ENCODE measurements at places on chromosomes 2 and 18. TPM values are rescaled to one million over a fixed set of nuclear protein-coding genes. Genes with fewer than 3 reads are reported as not detected.

DNA sequence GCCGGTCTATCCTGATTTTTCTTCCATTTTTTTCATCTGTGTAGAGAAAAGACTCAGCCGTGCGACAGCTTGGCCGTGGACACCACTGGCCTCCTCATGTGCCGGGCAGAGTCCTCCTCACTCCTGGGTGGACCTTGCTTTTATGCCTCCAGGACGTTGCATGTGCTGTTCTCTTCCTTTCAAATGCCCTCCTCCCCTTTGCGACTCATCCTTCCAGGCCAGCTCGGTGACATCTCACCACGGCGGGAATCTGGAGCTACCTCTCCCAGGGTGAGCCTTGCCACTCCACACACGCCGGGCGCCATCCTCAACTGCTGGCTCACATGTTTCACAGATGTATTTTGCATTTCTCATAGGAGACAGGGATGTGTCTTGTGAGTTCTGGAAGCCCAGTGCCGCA, 198.5 kb upstream of the HDAC4 start:
- no peaks in the 10 kb centered on the region for H3K27me3 ChIP-seq
- no peak overlapping the region for H3K27ac ChIP-seq
- no peaks in the 10 kb centered on the region for H3K4me1 ChIP-seq
- no peaks in the 10 kb centered on the region for H3K36me3 ChIP-seq

DNA sequence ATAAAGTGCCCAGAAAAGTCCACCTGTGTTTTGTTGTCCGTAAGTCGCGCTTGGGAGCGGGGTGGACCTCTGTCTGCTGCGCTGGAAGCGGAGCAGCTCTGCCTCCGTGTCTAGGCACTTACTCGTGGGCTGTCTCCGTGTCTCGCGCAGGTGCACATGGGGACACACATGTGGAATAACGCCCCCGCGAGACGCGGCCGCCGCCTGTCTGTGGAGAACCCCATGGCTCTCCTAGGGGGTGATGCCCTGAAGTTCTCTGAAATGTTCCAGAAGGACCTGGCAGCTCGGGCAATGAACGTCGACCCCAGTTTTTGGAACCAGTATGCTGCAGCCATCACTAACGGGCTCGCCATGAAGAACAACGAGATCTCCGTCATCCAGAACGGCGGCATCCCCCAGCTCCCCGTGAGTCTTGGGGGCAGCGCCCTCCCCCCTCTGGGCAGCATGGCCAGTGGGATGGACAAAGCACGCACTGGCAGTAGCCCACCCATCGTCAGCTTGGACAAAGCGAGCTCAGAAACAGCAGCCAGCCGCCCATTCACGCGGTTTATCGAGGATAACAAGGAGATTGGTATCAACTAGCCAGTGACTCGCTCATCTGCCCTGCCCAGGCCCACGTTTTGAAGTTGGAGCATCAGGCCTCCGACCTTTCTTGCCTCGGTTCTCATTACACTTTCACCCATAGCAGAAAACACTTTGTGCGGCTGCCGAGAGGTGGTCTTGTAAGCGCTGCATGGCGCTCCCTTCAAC, 17.3 kb downstream of the SALL3 start:
- DNase-seq = no peak
- H3K27ac ChIP-seq = no peak overlapping the region
- no peaks in the 10 kb centered on the region for H3K27me3 ChIP-seq
- H3K36me3 ChIP-seq = no peaks in the 10 kb centered on the region
- H3K4me1 ChIP-seq = peaks cover 11% of the 10 kb centered on the region

DNA sequence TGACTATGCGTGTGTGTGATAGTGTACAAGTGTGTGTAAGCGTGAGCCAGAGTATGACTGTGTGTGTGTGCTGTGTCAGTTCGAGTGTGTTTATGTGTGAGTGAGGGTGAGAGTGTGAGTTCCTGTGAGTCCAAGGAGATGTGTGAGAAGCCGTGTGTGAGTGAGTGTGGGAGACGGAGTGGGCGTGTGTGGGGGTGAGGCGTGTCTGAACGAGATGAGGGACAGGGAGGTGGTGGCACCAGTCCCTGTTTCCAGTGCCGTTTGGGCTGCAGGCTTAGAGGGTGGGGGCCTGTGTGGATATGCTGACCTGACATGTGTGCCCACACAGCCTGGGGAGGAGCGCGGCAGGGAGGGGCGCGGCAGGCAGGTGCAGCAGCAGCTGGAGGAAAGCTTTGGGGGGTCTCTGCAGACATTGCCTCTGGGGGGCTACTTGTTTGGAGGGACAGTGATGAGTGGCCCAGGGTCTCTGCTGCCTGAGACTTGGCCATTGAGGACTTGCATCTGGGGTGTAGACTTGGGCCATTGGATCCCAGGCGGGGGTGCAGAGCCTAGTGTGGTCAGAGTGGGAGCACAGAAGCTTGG, 41.6 kb downstream of the GLI2 start:
- no peak for DNase-seq
- no peak overlapping the region for H3K4me3 ChIP-seq
- H3K27me3 ChIP-seq = no peaks in the 10 kb centered on the region

DNA sequence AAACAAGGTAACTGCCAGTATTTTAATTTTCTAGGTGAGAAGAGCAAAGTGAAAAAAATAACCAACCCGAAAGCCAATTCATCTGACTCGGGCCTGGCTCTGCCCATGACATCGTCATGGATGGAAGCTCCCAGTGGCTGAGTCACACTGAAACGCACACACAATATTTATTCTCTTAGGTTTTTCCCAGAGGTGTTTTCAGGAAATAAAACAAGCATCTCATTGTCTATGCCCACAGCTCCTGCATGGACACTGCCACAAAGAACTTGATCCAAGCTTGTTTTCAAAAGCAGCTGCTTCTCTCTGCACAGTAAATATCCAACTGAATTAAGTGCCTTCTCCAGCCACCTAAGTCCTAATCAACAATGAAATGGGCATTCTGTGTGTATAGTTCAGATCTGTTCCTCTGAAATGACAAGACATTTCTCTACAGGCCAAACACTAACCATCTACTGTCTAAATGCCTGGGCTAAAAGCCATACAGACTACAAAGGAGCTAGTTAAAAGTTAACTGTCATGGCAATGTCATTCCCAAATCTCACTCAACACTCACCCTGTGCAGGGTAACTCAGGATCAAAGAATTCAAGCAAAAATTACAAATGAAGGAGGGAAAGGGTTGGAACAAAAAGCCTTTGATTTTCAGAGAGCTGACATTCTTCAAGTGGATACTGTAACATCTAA, 62.9 kb downstream of the RPL31 start:
- peak overlapping the region; percentile 45 for H3K27ac ChIP-seq
- no peaks in the 10 kb centered on the region for H3K27me3 ChIP-seq
- no peak overlapping the region for H3K4me3 ChIP-seq
- peak; percentile 57 for DNase-seq

- no peak overlapping the region for H3K27ac ChIP-seq
- DNase-seq = no peak
- no peaks in the 10 kb centered on the region for H3K27me3 ChIP-seq
Observed at GRCh38 chr2:236008006-236008405, 160.2 kb downstream of the GBX2 start.

DNA sequence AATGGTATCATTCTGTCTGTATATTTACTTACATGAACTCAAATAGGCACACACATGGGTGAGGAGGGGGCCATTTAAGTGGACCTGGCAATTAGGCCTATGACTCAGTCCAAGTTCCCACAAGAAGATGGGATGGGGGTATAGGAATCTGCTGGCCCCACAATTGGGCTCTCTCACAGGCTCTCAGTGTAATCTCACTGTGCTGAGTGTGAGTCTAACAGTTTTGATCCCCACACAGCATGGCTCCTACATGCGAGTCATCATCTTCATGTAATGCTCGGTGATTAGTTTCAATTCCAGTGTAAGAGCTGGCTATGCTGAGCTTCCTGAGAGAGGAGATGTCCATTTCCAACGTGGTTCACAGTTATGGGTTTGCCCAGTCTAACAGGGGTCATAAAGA, 114.0 kb downstream of the GATA6 start:
- H3K36me3 ChIP-seq = no peaks in the 10 kb centered on the region
- no peak for DNase-seq
- no peak overlapping the region for H3K27ac ChIP-seq
- no peaks in the 10 kb centered on the region for H3K27me3 ChIP-seq

DNA sequence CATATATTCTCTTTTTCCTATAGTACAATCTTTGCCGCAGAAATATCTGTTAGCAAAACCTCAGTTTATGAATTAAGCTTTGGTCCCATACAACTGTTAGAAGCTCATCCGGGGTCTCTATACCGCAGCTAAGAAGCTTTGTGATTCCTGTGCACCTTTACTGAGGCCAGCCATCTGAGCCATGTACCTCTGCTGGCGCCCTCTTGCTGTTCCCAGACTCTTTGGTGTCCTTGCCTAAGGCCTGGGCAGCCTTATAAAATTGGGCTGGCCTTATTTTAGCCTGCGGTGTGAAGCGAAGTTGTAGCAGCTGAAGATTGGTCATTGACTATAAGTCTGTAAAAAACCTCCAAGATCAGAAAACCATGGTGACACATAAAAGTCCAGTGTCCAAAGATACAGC, 1135.1 kb upstream of the CHAC2 start:
- no peaks in the 10 kb centered on the region for H3K4me1 ChIP-seq
- no peak overlapping the region for H3K4me3 ChIP-seq
- DNase-seq = no peak
- no peaks in the 10 kb centered on the region for H3K27me3 ChIP-seq
- no peak overlapping the region for H3K27ac ChIP-seq

GRCh38 chr18:3852321-3852720, 402.3 kb downstream of the TGIF1 start:
- no peaks in the 10 kb centered on the region for H3K36me3 ChIP-seq
- no peaks in the 10 kb centered on the region for H3K4me1 ChIP-seq
- no peak for DNase-seq
- H3K27me3 ChIP-seq = no peaks in the 10 kb centered on the region

DNA sequence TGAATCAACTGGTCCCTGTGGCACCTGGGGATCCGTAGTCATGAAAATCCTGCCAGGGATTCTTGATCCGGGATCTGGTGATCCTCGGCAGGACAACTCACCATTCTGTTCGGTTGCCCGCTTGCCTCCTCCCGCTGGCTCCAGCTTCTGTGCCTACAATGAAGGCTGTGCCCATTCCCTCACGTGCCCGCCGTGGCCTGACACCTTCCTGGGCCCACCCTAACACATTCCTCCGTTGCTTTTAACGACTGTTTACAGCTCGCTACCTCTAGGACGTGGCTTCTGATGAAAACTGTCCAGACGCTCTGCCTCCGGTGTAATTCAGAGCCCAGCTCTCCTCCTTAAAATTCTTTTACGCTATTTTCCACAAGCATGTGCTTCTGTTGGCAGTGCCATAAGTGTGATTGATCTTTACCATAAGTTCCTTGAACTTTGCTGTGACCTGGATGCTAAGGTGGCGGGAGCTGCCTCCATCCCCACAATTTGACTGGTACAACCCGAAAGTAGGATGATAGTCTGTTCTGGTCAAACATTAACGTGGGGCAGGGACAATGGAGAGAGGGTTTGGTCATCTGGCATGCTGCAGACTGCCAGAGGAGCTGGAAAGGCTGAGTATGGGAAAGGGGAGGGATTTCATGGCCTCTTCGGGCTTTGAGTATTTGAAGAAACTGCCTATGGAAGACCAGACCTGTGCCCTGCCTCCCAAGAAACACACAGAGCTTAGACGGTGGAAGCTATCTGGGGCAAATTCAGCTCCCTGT, 206.8 kb upstream of the TNP1 start:
- H3K4me1 ChIP-seq = no peaks in the 10 kb centered on the region
- no peak overlapping the region for H3K4me3 ChIP-seq
- H3K36me3 ChIP-seq = no peaks in the 10 kb centered on the region
- no peak for DNase-seq

DNA sequence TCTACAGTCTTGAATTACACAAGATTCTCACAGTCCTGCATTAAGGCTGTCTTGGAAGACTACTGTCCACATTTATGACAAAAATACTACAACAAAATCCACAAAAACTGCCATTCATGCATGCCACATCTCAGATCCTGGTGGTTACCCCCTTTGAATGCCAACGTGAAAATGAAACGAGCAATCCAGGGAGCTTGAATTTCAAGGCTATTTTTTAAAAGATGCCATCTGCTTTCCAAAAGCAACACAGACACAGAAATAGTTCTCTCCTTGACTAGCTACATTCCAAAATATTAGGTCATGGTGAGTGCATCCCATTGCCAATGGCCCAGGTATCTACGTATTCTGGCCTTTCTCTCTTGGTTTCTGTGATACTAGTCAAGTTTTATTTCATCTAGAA, 36.3 kb downstream of the IRS1 start:
- H3K27me3 ChIP-seq = no peaks in the 10 kb centered on the region
- DNase-seq = no peak
- 0 out of 2 replicates have a peak, but pooled peaks cover 2% of the 10 kb centered on the region for H3K36me3 ChIP-seq
- H3K4me3 ChIP-seq = no peak overlapping the region

- H3K27ac ChIP-seq = peak within 1 kb of the TSS; percentile 76
- peaks cover 61% of the 10 kb centered on the region for H3K4me1 ChIP-seq
- peak within 1 kb of the TSS; percentile 13 for H3K4me3 ChIP-seq
- DNase-seq = peak; percentile 27
Observed at GRCh38 chr2:95274291-95275150, at the start of gene PROM2. PROM2 (plus strand) TSS chr2:95274449; CDS start chr2:95274586, 137 bp downstream.

GRCh38 chr2:108535357-108535631, 1.0 kb downstream of the LIMS1 start:
- H3K27ac ChIP-seq = no peak overlapping the region
- peak overlapping the region; percentile 84 for H3K4me3 ChIP-seq
- H3K27me3 ChIP-seq = no peaks in the 10 kb centered on the region
- no peaks in the 10 kb centered on the region for H3K36me3 ChIP-seq

DNA sequence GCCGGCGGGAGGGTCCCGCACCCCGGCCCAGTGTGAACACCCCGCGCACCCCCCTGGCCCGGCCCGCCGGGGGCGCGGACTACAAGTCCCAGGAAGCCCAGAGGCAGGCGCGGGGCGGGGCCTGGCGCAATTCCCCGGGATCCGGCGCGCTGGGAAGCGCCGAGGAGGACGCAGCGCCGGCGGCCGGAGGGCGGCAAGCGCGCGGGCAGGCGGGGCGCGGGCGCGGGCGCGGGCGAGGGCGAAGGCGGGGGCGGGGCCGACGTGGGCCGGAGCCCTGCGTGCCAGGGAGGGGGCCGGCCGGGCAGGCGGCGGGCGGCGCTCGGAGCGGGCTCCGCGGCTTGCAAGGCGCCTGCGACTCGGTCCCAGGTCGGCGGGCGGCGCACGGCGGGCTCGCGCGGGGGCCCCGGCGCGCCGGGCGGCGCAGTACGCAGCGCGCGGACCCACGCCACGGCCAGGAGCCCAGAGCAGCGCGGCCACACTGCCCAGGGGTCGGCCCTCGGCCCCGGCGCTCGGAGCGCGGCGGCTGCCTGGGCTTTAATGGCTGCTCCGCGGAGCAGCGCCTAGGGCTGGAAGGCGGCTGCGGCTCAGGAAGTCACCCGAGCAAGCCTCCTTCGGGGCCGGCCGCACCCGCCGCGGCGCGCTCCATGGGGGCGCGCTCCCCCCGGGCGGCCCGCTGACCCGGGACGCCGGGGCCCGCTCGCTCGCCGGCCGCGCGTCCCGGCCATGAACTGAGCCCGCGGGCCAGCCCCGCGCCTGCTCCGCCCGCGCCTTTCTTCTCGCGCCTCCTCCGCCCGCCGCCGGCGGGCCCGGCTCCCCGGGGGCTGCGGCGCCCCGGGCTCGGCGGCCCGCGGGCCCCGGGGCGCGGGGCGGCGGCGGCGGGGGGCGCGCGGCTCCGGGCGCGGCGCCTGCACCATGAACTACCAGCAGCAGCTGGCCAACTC, at the start of gene AGAP1:
AGAP1 (plus strand) TSS at position 269 of the 941 bp plus-strand sequence.
- peak; percentile 46 for DNase-seq
- peaks cover 10% of the 10 kb centered on the region for H3K4me1 ChIP-seq
- H3K27ac ChIP-seq = peak within 1 kb of the TSS; percentile 87
- H3K4me3 ChIP-seq = peak within 1 kb of the TSS; percentile 83

The DLX1 gene
- 2.0 TPM for total RNA-seq

The IL1R1 gene
- total RNA-seq = 5.3 TPM

The KLHL41 gene
- total RNA-seq = 0.15 TPM

Measured in HCT116 (cell line).